ENCODE measurements at places on chromosomes 16 and 17.

DNA sequence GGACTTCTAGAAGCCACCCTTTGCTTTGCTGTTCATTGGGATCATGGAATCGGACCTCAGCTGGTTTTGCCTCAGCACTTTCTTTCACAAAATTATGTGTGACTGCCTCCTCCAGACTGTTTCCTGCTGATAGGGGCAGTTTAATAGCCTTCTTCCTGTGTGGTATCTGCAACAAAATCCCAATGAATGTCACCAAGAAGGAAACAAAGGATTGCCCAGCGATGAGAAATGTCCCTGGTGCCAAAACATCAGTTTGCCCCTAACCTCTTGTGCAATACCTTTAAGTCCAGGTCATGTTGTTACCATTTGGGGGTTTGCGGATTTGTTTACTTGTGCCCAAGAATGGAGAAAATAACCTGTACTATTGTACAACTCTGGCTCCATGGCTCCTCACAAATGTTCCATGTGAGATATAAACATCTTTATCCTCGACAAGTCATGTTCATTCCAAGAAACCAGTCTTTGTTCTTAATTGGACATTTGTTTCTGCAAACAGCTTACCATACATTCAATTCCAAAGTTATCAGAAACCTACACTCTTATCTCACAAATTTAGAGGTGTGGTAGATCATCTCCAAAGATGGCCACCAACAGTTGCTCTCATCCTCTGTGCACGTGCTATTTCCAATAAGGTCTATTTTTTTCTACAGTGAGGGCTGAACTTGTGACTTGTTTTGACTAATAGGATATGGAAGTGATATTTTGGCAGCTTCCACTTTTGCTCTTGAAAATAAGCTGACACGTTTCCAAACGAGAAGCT, 14.8 kb downstream of the TAC4 start:
- DNase-seq = no peak

DNA sequence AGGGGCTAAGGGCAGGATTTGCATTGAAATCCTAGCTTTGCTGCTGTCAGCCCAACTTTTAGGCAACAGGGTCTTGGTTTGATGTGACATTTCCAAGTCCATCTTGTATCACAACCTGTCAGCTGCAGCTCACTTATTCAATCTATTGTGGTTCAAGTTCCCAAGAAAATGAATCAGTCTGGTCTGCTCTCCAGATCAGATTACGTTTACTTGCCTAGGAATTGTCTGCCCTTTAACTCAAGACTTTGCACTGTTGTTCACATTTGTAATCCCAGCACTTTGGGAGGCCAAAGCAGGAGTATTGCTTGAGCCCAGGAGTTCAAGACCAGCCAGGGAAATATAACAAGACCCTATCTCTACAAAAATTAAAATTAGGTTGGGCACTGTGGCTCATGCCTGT, 10.0 kb downstream of the STX4 start:
- DNase-seq = no peak

GRCh38 chr17:37064956-37065355, 116.2 kb downstream of the AATF start:
- DNase-seq = no peak

- no peak for DNase-seq
Observed at GRCh38 chr17:57391076-57391825, 134.9 kb downstream of the MSI2 start.

GRCh38 chr16:30977502-30977901, 7.5 kb upstream of the HSD3B7 start:
- DNase-seq = no peak

DNA sequence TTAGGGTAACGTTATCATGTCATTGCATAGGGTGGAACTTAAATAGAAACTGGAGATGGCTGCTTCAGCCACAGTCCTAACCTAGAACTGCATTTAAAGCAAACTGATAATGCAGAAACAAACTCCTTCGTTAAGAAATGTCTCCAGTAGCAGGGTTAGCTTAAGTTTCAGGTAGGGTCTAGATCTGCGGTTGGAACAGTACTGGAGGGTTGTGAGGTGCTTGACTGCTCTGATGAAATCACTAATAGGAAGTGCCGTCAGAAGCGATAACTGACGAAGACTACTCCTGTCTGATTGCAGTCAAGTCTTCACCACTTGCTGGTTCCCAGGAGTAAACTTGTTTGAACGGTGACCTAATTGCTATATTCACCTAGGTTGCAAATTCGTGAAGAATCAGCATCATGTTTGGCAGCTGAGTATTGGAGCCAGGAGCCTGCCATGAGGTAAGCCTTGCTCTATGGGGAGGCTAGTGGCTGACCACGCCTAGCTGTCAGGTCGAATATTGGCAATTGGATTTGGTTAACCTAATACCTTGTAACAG, 24.5 kb downstream of the TRPV2 start:
- peak; percentile 24 for DNase-seq

DNA sequence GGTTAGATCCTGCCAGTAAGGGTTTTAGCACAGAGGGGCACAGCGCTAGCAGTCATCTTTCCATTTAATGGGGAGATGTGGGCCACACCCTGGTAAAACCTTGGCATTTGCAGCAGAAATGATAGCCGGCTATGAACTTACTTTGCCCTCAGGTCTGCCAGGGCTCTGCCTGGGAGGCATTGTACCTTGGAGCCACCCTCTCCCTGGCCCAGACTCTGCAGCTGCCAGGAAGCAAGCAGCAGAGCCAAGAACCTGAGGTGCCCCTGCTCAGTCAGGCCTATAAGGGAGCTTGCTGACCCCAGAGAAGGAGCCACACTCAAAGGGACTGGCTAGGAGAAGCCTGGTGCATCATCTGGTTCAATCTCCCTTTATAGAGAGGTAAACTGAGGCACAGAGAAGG, 23.7 kb upstream of the PHF12 start:
- no peak for DNase-seq

GRCh38 chr17:34793231-34793908, 167.9 kb downstream of the CCT6B start:
- DNase-seq = no peak

GRCh38 chr16:68736561-68736960, 531 bp upstream of the CDH1 start:
- DNase-seq = no peak

- DNase-seq = no peak
Observed at GRCh38 chr17:78707016-78707415, 75.1 kb downstream of the CYTH1 start.

DNA sequence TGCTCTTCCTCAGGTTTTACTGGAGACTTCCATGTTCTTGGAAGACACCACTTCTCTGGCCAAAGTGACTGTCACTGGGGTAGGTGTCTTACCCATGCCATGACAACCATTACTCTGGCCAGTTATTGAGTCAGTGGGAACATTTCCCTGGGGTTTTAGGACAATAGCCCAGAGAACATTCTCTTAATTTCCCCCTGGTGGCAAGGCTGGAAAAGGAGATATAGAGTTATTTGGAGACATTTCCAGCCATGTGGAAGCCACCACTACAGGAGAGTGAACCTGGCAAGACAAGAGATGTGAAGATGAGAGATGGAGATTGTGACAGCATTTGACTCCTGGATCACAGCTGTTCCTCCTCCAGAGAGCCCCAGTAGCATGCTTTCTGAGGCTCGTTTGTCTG, 106.2 kb downstream of the CDK5R1 start:
- no peak for DNase-seq

DNA sequence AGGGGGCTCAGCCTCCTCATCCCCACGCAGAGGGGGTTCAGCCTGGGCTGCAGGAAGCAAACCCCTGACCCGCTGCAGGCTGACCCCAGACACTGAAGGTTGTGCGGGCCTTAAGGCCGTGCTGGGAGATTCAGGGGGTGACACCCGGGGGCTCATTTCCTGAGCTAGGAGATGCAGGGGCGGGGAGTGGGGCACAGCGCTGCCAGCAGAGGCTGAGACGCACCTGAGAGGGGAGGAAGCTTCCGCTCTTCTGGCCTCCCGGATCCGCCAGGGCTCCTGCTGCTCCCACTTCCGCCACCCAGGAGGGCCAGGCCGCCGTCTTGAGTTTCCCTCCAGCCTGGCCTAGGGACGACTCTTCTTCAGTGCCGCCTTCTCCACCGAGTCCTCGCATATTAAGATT, 173.2 kb upstream of the FOXF1 start:
- DNase-seq = no peak

DNA sequence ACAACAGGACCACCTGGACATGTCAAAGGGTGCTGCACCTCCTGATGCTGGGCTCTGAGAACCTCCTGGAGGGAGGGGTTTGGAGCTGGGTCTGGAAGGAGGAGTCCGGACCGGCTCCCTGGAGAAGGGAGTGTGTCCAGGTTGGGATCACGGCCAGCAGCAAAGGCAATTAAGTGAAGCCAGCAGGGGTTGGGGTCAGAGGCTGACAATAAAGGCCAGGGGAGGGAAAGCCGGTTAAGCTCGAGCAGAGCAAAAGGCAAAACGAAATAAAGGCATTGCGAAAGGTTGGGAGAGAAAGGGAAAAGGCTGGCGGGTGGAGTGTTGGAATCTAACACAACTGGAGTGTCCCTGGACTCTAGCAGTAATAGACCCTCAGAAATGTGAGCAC, 992 bp upstream of the CACNG4 start:
- no peak for DNase-seq

GRCh38 chr16:51144203-51144602, 6.9 kb downstream of the SALL1 start:
- DNase-seq = no peak

DNA sequence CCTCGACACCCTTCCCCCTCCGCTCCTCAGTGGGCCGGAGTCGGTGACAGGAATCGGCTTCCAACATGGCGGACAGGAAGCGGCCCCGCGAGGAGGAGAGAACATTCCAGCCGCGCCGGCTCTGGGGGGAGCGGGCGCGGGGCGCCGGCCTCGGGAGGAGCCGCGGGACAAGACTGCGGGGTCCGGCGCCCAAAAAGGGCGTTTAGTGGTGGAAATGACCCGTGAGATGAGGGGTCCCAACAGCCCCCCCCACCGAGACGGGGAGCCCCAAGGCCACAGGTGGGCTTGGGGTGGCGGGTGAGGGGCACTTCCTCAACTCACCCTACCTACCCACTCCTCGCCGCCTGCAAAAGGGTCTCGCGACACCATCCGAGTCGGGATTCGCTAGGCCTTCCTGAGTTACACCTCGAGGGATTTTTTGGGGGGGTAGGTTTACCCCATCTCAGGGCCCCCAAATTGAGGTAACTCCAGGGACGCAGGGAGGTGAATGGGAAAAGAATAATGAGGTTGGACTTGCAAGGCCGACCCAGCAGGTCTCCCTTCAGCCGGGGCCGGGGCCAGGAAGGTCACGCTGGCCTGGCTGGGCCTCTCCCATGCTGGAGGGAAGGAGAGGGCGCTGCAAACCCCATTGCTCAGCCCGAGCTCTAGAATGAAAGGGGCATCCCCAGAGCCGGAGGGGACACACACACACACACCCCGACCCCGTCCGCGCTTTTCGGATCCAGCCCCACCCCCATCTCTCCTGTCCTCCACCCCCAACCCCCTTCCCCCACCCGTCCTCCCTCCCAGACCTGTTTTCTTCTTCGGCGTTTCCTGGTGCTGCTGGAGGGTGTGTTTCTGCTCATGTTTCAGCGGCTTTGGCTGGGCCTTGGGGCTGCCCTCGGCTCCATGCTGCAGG, 707 bp downstream of the NUFIP2 start:
- peak; percentile 66 for DNase-seq

DNA sequence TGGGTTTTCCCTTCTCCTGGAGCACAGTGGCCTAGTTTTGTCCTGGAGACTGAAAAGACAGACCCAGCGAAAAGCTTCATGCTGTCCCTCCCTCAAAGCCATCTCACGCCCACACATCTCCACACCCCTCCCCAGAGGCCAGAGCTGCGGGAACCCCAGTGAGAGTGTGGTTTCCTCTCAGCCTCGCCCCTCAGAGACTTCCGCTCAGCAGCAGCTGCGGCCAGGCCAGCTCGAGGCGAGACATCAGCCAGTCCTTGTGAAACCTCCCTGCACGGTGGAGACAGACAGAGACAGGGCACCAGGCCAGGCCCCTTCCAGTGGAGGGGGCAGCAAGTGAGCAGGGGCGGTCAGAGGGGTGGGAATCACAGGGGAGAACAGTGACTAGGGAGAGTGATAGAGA, 77.0 kb upstream of the TNRC6C start:
- DNase-seq = peak; percentile 53

DNA sequence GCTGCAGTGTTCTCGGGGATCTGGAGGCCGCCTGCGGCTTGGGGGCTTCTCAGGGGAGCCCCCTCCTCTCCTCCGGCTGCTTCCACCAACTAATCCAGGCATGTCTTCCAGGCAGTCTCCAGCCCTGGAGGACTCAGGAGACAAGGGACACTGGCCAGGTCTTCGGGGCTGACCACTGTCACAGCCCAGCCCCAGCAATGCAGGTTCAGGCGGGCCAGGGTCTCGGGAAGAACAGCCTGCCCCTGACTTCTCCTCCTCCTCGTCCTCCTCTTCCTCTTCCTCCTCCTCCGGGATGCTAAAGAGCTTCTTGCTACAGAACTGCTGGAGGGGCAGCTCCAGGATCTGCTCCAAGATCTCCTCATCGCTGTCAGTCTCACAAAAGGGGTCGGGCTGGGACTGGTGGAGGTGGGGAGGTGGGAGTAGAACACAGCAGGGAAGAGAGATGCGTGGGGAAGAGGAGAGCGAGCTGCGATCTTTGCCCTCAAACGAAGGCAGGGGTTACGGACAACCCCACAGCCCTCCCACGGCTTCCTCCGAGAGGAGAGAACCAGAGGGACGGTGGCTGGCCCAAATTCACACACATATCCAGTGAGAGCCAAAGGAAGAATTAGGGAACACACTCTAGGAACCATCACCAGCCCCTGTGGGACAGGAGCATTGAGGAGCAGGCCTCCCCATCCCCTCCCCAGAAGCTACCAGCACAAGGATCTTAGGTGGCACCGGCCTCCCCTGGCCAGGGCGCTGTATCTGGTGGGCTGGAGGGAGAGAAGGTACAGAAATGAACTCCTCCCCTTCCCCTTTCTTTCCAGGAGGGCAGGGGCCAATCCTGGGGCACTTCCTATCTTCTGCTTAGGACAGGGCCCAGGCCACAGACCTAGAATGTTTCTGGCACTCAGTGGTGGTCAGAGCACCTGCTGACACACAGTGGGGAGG, 19.3 kb downstream of the TSPOAP1 start:
- no peak for DNase-seq
